Endothelial cell of umbilical vein (primary cell): ENCODE measurements at places on chromosomes 3 and 15. TPM values are rescaled to one million over a fixed set of nuclear protein-coding genes. Genes with fewer than 3 reads are reported as not detected.

Gene TRMT10C
- polyA plus RNA-seq: 13.8 and 16.6 TPM in 2 replicates

- no peak for DNase-seq
Observed at GRCh38 chr15:79769933-79770759, 126.7 kb downstream of the MTHFS start.

DNA sequence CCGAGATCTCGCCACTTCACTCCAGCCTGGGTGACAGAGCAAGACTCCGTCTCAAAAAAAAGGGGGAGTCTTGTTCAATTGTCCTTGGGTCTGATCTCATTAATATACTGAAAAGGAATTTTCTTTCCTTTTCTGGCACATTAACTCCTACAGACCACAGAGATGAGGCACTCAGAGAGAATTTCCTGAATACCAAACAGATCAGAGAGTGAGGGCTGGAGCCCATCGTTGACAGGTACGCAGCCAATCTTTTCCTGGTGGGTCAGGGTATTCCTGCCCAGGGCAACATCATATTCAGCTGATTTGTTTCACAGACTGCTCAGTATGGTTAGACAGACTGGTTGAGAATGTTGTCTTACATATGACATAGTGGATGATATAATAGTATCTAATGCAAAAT lies 82.8 kb upstream of the TNFSF10 start:
- peak; percentile 52 for DNase-seq

DNA sequence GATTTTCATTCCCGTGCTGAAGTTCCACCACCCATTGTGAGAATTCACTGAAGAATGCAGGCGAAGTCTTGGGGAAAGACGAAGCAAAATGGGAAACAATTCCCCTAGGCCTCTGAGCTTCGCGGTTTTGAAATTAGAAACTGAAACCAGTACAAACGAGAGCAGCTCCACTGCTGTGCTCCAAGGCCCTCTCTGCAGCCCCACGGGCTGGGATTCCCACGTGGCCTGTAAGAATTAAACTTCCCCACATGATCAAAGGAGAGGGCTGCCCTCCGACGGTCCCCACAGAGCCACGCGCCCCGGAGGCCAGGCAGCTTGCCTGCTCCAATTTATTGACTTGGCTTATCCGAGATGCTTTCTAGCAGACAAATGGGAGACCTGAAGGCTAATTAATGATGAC lies 144.0 kb downstream of the GREM1 start:
- DNase-seq: no peak

DNA sequence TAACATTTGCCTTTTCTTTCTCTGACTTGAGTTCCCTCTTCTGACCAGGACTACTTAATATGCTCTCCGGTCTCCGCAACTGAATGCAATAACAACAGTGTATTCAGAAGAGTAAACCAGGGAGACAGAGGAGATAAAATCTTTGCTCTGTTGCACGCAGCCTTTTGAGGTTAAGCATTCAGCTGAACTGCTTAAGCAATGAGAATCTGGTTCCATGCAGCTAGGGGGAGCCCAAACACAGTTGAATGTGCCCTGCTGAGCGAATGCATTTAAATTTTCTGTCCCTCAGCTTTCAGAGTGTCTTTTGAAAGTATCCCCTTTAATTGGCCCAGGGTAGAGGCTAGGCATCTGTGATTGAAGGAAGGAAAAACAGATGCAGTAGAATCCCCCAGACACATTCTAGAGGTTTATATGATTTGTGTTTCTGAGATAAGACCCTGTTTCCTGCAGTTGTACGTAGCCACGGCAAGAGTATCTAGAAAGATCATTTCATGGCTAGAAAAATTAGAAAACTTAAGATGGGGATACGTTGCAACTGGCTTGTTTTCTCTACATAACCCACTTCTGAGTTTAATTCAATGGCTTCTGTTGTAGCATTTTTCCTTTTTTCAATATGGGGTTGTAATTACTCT lies 309.6 kb downstream of the TUSC7 start:
- DNase-seq: peak; percentile 67

Gene CAPN3
- 3.7 and 3.9 TPM in 2 replicates for polyA plus RNA-seq

DNA sequence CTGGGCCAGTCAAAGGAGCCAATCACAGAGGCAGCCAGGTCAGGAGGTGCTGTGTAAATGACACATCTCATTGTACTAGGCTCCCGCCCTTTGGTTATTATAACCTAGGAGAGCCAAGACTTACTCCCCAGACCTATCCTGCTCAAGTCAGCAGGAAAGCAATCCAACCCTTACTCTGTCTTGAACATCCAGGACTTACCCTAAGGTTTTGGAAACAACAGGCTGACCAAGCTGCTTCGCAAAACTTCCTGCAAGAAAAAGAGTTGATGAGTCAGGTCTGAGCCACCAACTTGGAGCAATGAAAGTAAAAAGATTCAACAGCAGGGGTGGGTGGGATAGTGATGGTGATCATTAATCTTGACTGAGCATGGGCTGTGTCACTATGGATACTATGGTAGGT lies 144.4 kb downstream of the MYLK start:
- DNase-seq: no peak

Gene UCN2
- 0.05 and 0.11 TPM in 2 replicates for polyA plus RNA-seq

DNA sequence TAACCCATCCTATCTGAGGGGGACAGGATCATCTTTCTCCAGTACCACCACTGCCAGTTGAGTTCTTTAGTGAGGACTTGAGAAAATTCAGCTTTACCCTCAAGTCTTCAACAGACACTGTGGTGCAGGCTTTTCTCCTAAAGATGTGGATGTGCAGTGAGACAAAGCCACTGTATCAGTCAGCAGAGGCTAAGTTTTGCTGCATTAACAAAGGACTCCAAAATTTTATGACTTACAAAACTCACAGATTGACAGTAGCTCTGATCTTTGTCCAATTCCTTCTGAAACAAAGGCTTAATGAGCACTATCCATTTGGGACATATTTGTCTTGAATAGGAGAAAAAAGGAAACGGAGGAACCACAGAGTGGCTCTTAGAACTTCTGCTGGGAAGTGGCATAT lies 87.9 kb downstream of the MITF start:
- DNase-seq: no peak

Gene RBM5
- 218 and 281 TPM in 2 replicates for polyA plus RNA-seq

Gene SGO1
- 2.0 and 3.0 TPM in 2 replicates for polyA plus RNA-seq

- DNase-seq: no peak
Observed at GRCh38 chr15:73923488-73924164, 2.6 kb upstream of the LOXL1 start.

DNA sequence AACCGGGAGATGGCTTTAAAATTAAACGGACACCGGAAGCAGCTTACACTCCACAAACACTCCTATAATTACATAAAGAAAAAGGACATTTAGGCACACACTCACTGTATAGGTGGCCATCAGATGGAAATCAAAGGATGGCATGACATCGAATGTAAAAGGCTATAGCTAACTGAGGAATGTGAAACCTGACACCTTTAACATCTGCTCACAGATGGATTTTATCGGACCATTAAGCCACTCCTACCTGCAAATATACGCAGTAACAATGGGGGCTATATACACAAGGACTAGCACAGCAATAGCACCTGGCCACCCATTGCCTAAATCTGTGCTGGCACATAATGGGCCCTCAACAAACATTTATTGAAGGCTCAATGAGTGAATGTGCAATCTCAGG lies 14.5 kb upstream of the RBSN start:
- no peak for DNase-seq

DNA sequence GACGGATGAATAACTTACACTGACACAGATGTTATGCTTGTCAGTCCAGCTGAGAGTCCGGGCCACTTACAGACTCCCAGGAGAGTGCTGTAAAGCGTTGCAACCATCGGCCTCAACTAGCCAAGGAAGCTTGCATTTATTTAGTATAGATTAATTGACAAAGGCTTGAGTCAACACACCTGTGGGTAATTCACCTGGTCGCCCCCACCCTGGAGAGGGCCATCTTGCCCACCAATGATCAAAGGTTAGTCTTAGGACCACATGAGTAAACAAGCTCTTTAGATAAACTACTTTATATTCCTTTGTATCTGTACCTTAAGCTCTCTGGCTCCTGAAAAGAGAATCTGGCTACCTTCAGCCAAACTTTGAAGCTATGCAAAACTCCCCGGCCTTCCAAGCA lies 51.0 kb downstream of the PAK2 start:
- DNase-seq: no peak

DNA sequence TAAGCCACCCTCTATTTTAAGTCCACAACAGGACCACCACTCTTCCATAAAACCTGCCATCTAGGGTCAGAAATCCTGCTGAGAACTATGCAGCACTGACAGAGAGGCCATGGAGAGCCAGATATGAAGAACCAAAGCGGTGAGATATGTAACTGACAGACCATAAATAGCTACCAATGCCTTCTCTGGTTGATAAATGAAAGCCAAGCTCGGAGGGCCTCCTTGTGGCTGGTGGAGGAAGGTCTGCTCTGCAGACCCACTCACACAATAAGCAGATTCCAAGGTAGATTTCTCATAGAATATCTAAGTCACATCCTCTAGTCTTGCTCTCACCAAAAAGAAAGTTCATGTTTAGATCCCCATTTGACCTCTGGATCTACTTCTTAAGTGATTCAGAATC lies 38.9 kb downstream of the RYK start:
- DNase-seq: peak; percentile 75

DNA sequence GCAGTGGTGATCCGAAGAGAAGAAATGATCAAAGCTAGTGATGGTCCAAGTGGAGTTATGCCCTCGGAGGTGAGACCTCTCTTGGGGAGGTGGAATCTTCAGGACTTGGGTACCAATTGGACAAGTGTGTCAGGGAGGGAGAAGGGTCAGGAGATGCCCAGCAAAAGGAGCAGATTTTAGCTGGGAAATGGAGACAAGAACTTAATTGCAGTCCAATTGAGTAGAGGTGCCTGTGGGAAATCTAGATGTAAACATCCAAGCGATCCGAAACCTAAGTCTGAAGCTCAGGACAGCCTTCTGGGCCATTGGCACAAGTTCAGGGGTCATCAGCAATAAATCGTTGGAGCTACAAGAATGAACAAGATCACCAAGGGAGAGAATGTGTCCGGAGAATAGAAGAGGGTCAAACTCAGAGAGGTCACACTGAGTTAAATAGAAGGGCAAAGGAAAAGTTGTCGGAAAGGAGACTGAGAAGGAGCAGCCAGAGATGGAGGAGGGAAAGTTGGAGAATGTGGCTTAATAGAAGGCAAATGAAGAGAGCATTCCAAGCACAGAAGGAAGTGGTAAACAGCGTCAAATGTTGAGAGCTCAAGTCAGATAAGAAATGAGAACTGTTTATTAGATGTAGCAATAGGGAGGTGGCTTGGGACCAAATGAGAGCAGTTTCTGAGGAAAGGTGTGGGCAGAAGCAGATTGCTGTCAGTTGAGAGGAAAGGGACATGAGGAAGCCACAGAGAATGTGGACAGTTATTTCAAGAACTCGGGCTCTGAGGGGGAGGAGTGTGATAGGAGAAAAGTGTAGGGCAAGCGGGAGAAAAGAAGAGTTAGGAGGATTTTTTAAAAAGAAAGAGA lies 64.2 kb upstream of the FNDC3B start:
- no peak for DNase-seq

- no peak for DNase-seq
Observed at GRCh38 chr3:157786211-157786610, 283.0 kb upstream of the VEPH1 start.

GRCh38 chr3:39149059-39149455 lies 4.3 kb downstream of the CSRNP1 start:
- no peak for DNase-seq

- DNase-seq: peak; percentile 33
Observed at GRCh38 chr15:68816795-68817303, 3.8 kb downstream of the ANP32A start.
